Dermis microvascular lymphatic vessel endothelial cell (primary cell): ENCODE measurements at places on chromosomes 7 and 10. TPM values are rescaled to one million over a fixed set of nuclear protein-coding genes. Genes with fewer than 3 reads are reported as not detected.

DNA sequence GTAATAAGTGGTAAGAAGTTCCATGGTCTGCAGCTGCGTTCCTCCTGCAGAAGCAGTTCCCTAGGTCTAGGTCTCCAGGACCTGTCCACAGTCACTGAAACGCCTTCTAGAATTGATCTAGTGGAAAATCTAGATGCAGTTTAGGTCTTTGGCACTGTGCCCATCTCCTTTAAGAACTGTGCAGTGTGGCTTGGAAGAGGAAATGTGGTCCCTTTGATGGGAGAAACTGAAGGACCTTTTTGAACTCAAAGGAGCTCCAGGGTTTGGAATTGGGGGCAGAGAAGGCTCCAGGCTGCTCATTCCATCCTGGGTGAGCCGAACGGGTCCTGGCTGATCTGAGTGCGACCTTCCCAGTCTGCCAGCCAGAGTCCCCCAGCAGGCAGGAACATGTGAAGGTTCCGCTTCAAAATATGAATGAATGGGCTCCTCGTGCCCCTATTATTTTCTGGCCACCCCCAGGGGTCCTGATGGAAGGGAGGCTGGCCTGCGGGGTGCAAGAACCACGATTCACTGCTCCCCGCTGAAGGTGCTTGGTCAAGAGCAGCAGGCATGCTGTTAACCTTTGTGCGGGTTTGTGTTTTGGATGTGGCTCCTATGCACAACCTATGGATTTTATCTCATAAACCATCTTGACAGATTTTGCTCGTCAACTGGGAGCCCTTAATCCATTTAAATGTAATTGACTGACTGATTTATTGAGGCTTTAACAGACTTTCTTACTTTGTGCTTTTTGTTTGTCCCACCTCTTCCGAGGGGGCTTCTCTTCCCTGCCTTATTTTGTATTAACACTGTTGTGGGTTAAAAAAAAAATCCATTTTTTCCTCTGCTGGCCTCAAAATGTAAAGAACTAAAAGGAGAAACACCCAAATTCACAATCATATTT lies 36.7 kb downstream of the ZNF467 start:
- DNase-seq, result no peak

- DNase-seq, result no peak
Observed at GRCh38 chr7:128129224-128129864, 98.1 kb upstream of the LRRC4 start.

The CPXM2 gene
- total RNA-seq, result 0.25 and 0.26 TPM in 2 replicates

The CREB5 gene
- total RNA-seq, result 3.0 and 4.7 TPM in 2 replicates

DNA sequence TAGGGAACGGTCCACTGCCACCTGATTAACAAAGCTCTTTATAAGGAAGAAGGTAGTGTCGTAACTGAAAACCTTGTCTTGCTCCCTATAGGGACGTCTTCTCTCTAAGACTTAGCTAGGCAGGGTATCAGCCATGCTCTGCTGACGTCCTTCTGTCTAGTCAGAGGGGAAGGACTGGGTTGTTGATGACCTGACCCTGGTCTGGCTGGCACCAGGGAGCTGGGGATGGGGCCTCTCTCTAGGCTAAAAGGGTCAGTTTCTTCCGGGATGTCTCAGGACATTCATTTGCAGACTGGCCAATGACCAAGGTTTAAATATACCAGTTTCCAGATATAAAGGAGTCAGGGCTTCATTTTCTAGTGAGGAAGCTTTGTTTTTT lies 9.6 kb downstream of the CYP17A1 start:
- no peak for DNase-seq

The ADAP1 gene
- total RNA-seq, result 1.8 and 1.9 TPM in 2 replicates

- no peak for DNase-seq
Observed at GRCh38 chr7:117871778-117872538, 1.3 kb downstream of the CTTNBP2 start.

DNA sequence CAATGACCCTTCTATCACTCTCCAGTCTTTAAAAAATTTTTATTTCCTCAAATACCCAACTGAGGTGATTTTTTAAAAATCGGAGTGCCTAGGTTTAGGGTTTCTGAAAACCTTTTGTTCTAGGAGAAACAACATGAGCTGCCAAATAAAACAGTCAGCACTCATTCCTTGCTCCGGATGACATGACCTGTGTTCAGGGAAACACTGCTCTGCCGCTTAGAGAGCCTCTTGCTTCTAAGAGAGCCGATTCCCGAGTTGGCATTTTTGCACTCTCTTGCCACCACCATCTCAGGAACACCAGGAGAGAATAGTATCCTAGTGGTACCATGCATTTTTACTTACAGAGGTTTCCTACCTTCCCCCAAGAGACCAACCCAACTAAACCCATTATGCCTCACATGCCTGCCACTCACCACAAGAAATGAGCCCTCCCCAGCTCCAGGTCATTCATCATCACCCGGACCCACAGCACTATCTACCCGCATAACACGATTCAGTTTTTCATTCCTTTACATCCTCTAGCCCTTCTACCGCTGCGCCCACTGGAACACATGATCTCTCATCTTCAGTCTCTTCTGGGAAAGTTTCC lies 365.4 kb downstream of the THSD7A start:
- no peak for DNase-seq

- DNase-seq, result no peak
Observed at GRCh38 chr7:36712015-36712414, 12.3 kb downstream of the AOAH start.

The BICC1 gene
- total RNA-seq, result under 0.01 TPM in 1 of 2 replicates, not detected in the other

GRCh38 chr7:50156706-50157105 lies 63.7 kb upstream of the ZPBP start:
- DNase-seq, result no peak

DNA sequence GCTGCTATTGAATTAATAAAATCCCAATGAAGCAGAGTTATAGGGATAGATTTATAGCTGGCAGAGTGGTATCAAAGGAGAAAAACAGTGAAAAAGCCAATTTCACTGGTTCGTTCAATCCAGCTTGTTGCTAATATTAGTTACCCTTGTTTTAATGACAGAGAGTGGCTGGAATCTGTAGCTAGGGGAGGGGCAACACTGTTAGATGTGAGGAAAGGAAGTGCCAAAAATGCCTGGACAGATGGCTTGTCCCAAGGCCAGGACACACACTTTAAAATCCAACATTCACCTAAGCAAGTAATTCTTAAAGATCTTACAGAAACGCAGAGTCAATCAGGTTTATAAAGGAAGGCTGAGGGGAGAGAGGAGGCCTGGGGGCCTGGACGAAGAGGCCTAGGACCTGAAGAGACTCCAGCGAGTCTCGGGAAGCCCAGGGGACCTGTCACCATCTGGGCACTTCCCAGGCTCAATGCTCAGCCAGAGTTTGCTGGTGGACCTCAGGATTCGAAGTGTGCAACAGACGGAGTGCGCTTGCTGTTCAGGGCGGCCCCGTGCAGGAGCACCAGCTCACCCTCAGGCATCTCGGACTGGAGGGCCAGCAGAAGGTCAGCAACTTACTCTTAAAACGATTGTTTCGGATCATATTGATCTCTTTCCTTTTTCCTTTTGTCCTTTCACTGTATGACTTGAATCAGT lies 36.7 kb downstream of the TMEM248 start:
- peak; percentile 20 for DNase-seq

GRCh38 chr10:60808036-60808435 lies 29.8 kb downstream of the CDK1 start:
- DNase-seq, result no peak

DNA sequence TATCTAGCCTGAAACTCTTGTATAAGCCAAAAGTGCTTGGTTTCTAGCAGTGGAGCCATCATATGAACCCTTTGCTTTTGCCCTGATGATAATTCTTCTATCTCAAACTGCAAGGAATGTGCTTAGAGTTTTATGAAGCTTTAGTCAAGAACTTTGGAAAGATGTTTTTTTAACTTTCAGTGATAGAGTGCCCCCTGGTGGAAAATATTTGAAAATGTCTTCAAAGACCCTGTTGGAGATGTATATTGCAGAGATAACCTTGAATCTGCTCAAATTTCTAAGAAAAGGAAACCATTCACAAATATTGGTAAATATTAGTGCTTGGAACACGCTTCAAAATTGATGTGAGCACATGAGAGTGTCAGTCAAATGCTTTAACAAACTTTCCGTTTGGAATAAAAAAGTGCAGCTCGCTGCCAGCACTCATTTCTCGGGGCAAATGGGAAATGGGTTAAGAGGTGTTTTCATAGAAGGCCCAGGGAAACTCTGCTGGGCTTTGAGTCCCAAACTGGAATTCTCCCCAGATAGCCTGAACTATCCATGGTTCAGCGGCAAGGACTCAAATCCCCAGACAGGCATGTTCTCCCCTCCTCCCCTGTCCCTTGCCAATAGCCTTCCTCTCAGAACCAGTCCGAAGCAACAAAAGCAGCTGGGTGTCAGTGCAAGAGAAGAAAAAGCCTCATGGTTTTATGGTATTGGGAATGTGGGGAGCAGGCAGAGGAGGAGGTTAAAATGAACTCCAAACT lies 129.3 kb downstream of the MYOF start:
- DNase-seq, result no peak

GRCh38 chr7:44287488-44288380 lies 37.7 kb downstream of the CAMK2B start:
- DNase-seq, result no peak

- no peak for DNase-seq
Observed at GRCh38 chr7:130134726-130135125, 64.4 kb downstream of the KLHDC10 start.

The CTAGE4 gene
- total RNA-seq, result 0.13 TPM in 1 of 2 replicates, not detected in the other

DNA sequence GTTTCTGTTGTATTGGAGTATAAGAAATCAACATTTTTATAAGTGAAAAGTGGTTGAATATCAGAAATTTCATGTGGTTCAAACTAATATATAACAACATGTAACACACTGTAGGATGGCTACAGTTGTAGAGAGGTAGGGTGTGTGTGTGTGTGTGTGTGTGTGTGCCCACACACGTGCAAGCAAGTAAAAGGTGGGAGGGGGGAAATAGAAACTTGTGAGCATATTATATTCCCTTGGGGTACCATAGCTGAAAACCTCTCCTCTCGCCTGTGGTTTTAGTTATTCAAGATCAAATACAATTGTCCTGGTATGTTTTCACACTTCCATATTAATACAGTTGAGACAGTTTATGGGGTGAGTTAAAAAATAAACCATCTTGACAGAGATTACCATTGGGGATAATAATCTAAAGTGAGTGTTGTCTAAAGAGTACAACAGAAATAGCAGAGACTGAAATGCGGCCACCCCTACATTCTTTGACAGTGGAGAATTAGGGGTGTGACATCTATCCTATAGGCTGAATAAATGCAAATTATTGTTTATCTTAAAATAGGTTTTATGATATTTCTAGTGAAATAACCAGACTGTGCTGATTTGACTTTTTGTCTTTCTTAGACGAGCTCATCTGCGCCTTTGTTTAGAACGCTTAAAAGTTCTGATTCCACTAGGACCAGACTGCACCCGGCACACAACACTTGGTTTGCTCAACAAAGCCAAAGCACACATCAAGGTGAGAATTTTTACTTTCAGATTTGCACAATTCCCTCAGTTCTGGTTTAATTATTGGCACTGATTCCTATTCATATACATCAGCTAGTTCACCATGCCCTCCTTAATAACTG lies 25.9 kb downstream of the SMNDC1 start:
- DNase-seq, result no peak

The BBS9 gene
- 11.2 and 18.7 TPM in 2 replicates for total RNA-seq

DNA sequence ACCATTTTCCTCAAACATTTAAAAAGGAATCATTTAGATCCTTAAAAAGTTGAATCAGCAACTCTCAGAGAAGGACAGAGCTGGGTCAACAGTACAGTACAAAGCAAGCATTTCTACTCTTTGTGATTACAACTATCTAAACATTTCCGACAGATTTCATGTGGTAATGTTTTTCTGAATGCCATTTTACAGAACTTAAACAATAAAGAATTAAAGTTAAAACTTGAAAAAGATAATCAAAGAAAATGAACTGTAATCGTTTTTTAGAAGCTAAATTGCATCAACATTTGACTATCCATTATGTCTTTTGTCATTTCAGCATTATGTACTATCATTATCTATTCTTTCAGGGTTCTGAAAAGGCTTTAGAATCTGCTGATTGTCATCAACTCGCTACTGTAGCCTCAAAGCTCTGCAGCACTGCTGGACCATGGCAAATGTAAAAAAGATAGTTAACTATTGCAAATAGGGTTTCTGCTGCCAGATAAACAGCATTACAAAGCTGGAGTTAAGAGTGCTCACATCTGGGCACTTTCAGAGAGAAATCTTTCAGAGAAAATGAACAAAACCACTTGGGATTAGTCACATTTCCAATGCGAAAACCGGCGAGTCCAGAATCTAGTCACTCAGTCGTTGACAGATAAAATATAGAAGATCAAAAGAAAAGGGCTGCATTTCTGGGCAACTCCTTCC lies 160.4 kb upstream of the LAMB4 start:
- DNase-seq, result no peak

DNA sequence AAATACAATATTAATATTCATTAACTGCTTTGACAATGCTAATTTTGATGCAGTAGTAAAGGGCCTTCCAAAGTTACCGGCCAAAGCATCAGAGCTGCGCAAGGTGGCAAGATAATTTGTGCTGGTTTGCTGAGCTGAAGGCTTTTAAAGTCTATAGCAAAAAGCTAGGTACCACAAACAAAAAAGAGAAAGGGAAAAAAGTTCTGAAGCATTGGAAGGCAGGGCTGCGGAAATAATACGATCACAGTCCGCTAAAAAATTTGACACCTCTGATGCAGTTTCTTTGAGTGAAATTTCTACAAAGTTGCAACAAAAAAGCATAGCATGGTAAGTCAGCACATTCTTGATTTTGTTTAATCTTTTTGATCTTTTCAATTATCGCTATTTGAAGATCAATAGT lies 175.6 kb downstream of the TCF7L2 start:
- no peak for DNase-seq

DNA sequence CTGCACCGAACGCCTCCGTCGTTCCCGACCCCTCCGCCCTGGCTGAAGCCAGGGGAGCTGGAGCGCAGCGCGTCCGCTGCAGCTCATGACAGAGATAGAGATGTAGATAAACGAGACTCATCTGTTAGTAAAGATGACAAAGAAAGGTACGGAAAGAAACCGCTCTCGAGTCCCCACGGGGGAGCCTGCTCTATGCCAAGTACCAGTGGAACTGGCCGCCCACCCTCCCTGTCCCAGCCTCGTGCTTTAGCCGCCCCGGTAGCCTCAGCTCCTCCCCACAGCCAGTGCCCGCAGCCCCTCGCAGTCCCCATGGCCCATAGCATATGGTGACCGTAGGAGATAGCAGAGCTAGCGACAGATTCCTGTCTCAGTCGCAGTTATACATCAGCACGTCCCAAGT lies 344.7 kb upstream of the GALNT17 start:
- DNase-seq, result no peak

DNA sequence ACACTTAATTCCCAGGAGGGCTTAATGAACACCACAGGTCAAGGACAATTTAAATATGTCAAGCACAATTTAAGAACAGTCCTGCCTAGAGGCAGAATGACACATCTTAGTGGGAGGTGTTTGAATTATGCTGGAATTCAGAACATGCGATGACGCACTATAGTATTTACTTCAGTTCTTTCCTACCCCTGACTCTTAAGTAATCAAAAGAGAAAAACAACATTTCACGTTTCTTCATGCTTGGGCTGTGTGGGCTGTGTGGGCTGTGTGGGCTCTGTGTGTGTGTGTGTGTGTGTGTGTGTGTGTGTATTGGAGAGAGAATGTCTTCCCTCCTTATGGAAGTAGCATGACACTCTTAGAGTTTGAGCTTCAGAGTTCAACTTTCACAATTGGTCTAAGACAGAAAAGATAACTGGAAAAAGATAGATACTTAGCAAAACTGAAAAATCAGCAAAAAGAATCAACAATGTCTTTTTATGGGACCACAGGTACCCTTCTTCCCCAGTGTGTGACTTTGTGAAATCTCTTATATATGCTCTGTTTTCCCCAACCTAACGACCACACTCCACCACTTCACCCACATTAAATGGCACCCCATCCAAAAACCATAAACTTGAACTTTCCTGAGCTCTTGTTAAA lies 33.7 kb upstream of the CABCOCO1 start:
- DNase-seq, result no peak

- DNase-seq, result peak; percentile 52
Observed at GRCh38 chr10:128062331-128062880, 63.8 kb downstream of the MKI67 start.

The EBF3 gene
- total RNA-seq, result 1.5 and 1.6 TPM in 2 replicates
